ENCODE measurements at places on chromosomes 12 and 14.

DNA sequence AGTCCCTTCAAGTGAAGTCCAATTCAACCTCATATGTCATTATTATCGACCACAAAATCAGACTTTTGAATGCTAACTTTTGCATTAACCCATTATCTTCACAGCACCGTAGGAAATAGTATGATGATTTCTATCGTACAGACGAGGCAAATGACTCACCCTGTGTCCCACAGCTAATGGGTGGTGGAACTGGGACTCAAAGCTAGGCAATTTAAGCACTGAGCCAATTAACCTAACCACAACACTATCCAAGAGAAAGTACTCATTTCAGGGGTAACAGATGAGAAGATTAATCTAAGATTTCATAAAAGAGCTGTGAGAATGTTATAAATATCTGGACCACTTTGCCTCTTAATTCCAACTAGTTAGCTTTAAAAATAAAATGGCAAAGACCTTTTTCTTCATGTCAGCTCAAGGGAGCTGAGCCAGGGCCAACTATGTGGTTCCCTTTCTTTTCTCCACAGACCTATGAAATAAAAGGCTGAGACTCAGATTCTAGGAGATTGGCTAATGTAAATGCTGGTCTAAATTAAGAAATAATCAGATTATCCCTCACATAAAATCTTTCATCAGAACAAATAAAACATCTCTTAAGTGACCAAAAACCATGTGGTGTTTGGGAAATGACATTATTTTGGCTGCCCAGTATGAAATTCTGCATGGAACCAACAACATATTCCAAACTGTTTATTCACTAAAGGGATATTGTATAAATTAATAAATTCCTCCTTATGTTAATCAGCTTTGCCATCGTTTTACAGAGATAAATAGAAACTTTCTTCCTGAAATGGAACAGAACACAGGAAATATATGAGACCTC, 4.9 kb downstream of the PTGER2 start:
- no peak for DNase-seq

GRCh38 chr12:106492857-106493256, 89.9 kb upstream of the RFX4 start:
- no peak for DNase-seq

GRCh38 chr12:18461758-18462157, 200.4 kb downstream of the PIK3C2G start:
- no peak for DNase-seq

DNA sequence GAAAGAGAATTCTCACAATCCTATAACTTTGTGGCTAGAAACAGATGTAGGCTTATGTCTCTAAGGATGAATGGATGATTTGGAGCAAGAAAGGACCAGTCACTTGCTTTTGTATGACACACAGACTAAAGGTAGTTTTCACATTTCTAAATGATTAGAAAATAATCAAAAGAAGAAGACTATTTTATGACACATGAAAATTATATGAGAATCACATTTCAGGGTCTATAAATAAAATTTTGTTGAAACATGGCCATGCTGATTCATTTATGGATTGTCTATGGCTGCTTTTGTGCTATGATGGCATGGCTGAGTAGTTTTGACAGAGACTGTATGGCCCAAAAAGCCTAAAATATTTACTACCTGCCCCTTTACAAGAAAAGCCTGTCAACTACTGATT, 49.4 kb upstream of the FRMD6 start:
- no peak for DNase-seq

GRCh38 chr12:5488626-5488955, 56.7 kb downstream of the NTF3 start:
- no peak for DNase-seq

DNA sequence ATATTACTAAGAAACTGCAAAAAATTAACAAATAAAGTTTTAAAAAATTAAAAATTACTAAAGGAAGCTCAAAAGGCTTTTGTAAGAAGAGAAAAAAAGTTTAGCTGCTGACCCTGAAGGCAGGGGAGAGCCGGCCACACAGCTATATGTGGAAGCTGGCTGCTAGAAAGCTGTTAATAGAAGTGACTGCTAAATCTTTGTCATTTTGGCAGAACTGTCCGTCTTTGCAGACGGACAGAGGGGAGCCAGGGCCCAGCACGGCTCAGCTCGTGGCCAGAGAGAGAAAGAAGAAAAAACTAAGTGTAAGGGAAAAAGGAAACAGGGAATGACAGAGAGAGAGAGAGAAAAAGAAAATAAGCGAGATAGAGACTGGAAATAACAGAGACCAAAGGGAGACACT, 27.9 kb downstream of the PRMT8 start:
- no peak for DNase-seq

DNA sequence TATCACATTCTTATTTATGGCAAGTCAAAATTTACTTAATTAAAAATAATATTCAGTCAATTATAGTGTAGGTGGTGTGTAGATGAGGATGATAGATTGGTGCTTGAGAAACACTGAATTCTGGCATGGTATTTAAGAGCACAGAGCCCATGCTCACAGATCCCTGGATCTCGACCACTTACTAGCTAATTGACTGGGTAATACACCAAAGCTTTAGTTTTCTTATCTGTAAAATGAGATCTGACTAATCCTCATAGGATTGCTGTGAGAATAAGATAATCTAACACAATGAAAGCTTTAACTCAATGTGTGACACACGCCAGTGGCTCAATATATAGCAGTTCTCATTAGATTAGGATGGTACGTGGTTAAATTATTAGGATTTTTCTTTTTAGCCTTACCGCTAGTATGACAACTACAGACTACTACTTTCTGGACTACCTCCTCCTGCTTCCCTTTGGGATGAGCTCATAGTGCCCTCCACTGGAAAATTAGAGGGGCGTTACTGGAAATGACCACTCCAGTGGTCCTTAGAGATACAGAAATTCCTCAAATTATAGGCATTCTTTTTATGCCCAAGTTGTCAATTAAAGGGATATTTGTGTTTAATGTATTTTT, 482.8 kb upstream of the TBX3 start:
- DNase-seq = no peak

DNA sequence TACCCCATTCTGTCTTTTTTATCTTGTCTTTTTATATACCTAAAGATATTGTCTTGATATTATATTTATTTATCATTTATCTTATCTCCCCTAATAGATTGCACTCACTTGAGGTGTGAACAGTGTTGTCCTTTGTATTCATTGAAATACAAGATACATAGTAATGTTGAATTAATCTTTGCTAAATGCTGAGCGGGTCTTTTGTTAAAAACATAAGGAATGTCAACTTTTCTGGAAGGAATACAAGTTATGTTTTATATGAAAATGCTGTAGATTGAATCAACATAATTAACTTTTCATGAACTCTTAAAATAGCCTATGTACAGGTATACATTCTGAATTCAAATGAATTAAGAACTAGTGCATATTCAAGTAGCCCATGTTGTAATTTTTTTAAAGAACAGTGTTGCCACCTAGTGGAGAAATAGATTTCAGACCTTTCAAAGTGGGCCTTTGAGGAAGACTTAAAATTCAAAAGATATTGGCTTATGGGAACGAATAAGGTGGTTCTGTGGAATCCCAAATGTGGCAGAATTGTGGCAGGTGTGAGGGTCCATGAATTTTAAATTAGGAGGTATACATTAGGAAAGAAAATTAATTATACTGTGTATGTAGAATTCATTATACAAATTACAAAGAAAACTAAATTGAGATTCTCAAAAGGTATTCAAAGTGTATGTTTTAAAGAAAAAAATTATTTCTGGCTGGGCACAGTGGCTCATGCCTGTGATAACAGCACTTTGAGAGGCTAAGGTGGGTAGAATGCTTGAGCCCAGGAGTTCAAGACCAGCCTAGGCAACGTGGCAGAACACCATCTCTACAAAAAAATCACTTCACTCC, 19.1 kb downstream of the BBOF1 start:
- peak; percentile 1 for DNase-seq

- DNase-seq = no peak
These were observed 48.1 kb upstream of the TMED10 start for GRCh38 chr14:75224561-75224960.

DNA sequence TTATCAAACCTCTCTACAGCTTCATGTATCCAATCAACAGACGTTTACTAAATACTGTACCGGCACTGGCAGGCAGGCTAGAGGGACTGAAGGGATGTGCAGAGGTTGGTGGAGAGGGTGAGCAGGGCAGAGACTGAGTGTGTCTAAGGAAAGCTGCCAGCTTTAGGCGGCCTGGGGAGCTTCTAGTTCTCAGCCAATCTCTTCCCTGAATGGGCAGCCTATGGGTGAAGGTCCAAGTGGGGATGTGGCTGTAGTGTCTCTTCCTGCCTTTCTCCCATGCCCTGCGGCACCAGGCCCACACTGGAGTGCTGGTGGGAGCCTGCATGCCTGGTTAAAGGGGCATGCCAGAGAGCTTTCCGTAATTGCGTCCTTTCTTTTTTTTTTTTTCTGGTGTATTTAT, 239.8 kb downstream of the CACNA1C start:
- no peak for DNase-seq

GRCh38 chr14:98579140-98579539, 692.9 kb downstream of the BCL11B start:
- no peak for DNase-seq

DNA sequence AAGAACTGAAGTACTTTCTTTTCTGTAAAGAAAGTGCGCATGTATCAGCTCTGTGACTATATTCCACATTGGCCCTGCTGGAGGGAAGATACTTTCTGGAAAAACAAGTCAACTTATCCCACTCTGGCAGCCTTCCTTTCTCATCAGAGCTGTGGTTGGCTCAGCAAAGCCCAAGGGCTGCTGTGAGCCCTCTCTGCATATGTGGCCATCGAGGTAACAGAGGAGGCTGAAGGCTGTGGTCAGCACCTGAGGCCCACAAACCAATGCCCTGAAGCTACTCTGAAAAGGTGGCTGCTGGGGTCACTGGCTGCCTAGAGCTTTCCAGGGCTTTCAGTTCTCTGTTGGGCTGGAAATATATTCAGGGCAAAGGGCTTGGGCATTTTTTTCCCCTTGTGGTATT, 70.8 kb upstream of the IGF1 start:
- no peak for DNase-seq

GRCh38 chr12:94010307-94010706, 138.1 kb upstream of the PLXNC1 start:
- no peak for DNase-seq

GRCh38 chr14:98692832-98693231, 579.2 kb downstream of the BCL11B start:
- no peak for DNase-seq

- no peak for DNase-seq
These were observed 21.0 kb upstream of the CCND2 start for GRCh38 chr12:4252601-4253000.

GRCh38 chr12:124470806-124471205, 96.6 kb downstream of the NCOR2 start:
- no peak for DNase-seq

DNA sequence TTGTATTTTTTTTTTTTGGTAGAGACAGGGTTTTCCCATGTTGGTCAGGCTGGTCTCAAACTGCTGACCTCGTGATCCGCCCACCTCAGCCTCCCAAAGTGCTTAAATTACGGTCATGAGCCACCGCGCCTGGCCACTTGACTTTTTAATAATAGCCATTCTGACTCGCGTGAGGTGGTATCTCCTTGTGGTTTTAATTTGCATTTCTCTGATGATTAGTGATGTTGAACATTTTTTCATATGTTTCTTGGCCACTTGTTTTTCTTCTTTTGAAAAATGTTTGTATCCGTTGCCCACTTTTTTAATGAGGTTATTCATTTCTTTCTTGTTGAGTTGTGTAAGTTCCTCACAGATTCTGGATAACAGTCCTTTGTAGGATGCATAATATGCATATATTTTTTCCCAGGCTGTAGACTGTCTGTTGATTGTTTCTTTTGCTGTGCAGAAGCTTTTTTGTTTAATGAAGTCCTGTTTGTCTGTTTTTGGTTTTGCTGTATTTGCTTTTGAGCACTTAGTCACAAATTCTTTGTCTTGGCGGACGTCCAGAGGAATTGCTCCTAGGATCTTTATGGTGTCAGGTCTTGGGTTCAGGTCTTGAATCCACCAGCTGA, 10.3 kb upstream of the PGAM5 start:
- no peak for DNase-seq

GRCh38 chr12:84502180-84502860, 410.3 kb downstream of the SLC6A15 start:
- DNase-seq = no peak

- DNase-seq = no peak
These were observed 39.1 kb downstream of the TSPAN9 start for GRCh38 chr12:3116106-3116844.

DNA sequence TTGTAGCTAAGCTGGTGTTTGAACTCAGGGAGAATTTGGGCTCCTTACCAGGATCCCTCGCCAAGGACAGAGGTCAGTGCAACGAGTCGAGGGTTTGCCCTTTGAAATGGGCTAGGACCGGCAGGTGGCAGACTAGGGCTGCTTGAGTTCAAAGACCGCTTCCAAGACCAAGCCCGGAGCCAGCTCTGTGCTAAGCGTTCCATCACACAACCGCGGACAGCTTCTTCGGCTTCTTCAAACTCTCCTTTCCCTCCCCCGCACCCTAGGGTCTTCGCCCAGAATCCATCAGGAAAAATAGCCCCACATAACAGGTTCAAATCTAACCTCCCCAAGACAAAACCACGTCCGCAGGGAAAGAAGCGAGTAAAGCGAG, 705 bp upstream of the FLVCR2 start:
- DNase-seq = peak; percentile 48

GRCh38 chr14:72924337-72924736, 1.9 kb upstream of the DCAF4 start:
- DNase-seq = no peak

DNA sequence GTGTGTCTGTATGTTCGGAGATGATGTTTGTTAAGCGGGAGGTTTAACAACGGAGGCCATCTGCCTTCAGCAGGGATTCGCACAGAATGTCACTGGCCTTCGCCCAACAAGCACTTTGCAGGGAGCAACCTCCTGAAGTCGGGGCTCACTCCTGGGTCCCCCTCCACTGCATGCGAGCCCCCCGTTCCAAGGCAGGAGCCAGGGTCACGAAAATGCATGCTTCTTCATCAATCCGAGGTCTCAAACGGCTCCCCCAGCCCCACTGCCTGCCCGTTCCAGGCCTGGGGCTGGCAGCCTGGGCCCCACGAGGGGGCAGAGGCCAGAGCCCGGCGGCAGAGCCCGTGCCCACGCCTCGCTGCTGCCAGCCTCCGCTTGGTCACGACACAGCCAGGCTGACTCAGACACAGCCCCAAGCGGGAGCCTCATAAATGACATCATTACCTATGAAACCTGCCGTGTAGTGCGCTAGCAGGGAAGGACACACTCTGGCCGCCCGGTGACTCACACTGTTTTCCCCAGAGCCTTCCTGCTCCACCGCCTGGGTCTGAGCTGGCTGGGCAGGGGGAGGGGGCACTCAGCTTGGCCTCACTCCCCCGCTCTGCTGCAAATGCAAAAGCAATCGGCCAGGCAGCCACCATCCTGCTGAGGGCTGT, 169.5 kb upstream of the RTL1 start:
- no peak for DNase-seq

DNA sequence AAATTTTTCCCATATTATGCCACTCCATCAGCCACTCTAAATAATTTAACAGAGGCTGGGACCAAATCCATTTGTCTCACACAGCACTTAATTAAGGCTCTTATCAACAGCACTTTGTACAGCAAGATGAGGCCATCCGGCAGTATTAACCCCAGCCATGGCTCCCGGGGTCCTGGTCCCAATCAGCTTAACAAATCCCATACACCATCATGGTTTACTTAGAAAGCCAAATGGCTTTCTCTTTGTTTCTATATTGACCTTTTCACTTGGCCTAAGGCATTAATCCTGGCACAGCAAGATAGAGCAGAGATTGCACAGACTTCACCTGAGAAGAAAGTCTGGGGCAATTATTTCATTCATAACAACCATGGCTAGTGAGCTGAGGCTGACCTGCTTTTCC, 38.6 kb downstream of the SPTSSA start:
- DNase-seq = no peak

- DNase-seq = no peak
These were observed 32.8 kb downstream of the YEATS4 start for GRCh38 chr12:69392179-69392928.

GRCh38 chr12:98635657-98636323, 8.8 kb downstream of the IKBIP start:
- no peak for DNase-seq
